Cardiac fibroblast (primary cell): ENCODE measurements at places on chromosomes 13 and 19.

GRCh38 chr19:46731584-46731983 lies 14.3 kb upstream of the FKRP start:
- peak; percentile 57 for DNase-seq

DNA sequence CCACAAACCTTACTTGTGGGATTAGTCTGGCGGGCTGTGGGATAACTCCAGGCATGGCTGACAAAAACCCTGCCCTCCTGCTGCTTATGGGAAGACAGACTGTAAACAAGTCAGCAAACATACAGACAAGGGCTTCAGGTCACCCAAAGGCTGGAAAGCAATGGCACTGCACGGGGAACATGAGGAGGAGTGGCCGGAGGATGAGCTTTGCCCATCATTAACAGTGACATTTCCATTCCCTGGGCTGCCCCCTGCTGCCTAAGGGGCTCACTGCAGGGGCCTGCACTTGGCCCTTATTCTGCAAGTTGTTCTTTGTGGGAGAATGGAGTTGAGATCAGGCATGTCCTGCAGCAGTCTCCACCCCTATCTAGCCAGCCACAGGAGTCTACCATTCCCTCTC lies 91.3 kb downstream of the UQCRFS1 start:
- DNase-seq = no peak

DNA sequence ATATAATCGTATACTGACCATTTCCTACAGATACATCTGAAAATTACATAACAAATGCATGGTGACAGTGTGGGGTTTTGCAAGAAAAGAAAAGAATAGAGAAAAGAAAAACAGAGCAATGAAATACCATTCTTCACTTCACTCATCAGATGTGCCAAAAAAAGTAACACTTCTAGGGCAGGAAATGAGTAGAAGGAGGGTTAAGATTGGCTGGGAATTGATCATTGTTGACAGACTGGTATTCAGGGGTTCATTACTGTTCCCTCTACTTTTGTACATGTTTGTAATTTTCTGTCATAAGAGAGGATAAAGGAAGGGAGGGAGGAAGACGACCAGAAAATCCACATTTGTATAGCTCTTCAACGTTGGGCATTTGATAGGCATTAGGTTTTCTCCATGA lies 31.5 kb downstream of the ABCC4 start:
- DNase-seq = no peak

DNA sequence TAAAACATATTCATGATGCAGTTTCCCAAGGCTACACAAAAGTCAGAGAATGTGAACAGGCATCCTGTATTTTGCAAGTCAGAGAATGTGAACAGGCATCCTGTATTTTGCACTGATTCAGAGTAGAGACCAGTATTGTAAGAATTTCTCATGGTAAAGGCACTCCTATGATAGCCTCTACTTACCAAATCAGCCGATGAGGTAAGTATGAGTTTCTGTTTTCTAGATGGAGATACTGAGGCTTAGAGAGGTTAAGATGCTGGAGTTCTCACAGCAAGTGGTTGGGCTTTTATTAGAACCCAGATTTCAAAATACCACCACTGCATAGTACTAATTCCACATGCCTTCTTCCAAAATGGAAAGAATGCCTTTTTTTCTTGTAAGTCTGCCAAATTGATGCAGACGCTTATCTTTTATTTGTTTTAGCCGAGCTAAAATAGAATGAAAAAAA lies 12.3 kb downstream of the TPT1 start:
- peak; percentile 91 for DNase-seq

GRCh38 chr19:44822670-44823372 lies 13.9 kb downstream of the BCAM start:
- no peak for DNase-seq

DNA sequence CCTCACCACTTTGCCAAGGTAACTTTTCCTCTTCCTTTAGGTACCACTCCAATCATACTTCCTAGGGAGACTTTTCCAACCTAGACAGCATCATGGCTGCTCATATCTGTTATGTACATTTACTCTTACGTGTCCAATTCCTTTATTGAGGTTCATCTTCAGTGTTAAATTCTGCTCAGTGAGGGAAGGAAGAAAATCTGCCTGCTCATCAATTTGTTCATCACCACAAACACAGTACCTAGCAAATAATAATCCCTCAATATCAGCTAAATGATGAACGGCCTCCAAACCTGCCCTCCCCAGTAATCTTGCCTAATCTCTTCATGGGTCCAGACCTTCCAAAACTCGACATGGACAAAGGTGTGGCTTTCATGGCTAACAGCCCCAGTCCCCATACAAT lies 380.8 kb downstream of the KCTD12 start:
- no peak for DNase-seq

- DNase-seq = no peak
Observed at GRCh38 chr19:31770223-31770622, 421.0 kb upstream of the TSHZ3 start.

DNA sequence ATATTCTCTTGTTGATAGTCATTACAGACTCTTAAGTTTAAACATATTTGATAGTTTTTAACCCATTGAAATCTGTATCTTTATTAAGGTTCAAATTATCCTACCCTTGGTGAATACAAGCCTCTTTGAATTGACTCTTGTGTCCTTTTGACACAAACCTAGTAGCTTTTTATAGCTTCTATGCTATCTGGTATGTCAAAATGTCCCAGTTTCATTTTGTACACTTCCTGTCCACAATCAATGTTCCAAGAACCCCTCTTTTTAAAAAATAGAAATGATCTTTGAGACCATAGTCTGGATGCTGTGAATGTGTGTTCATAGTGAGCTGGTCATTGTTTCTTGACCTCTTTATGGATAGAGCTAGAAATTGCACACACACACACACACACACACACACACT lies 39.2 kb upstream of the FGF14 start:
- DNase-seq = no peak

GRCh38 chr13:93689333-93689732 lies 462.7 kb downstream of the GPC6 start:
- no peak for DNase-seq

DNA sequence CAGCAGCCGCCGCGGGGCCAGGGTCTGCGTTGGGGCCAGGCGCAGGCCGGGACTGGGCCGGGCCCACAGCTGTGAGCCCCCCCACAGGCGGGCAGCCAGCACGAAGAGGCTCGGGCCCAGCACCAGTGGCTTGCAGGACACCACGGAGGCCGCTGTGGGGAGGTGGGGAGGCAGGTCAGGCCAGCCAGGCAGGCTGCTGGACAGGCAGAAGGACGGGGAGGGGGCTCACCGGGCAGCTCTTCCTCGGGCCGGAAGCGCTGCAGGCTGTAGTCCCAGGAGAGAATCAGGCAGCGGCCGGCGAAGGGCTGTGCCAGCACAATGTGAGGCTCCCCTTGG lies 8.3 kb downstream of the LGI4 start:
- no peak for DNase-seq

DNA sequence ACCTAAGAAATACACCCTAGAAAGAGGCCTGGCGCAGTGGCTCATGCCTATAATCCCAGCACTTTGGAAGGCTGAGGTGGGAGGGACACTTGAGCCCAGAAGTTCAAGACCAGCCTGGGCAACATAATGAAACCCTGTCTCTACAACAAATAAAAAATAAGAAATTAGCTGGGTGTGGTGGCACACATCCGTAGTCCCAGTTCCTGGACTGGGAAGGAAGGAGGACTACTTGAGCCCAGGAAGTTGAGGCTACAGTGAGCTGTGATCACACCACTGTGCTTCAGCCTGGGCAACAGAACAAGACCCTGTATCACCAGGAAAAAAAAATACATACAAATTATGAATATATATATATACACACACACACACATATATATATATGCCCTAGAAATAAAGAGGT lies 42.7 kb downstream of the PHF11 start:
- DNase-seq = no peak

- peak; percentile 50 for DNase-seq
Observed at GRCh38 chr19:768424-768823, 17.5 kb downstream of the MISP start.

DNA sequence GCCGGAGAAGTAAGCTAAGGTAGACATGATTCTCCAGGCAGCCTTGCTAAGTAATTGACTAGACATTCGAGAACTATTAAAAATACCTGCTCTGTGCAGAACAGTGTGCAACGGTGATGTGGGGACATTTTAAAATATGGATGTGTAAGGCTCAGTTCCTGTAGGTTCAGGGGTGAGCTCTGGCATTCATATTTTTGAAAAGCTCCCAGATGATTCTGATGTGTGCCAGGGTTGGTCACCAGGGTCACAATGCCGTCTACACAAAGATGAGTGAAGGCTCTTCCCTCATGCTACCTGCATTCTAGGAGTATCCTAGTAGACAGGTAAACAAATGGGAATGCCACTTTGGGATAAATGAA lies 702 bp upstream of the EPSTI1 start:
- no peak for DNase-seq
